Posterior vena cava (tissue), 2 donors: ENCODE measurements at places on chromosomes 5 and 9. TPM values are rescaled to one million over a fixed set of nuclear protein-coding genes. Genes with fewer than 3 reads are reported as not detected.

The SELENOP gene
- total RNA-seq: 165 TPM

The AGXT2 gene
- total RNA-seq: not detected

The QRFP gene
- not detected for total RNA-seq

The OR1Q1 gene
- not detected for total RNA-seq

The KLHL3 gene
- total RNA-seq: 11.4 TPM

The PTGS1 gene
- 30.2 TPM for total RNA-seq
